ENCODE measurements at places on chromosomes 6 and 20.
A peak's percentile ranks its signal among the peaks of the same experiment; 100 is the strongest.

- H3K27me3 ChIP-seq: peaks cover 11% of the 10 kb centered on the region
- no peaks in the 10 kb centered on the region for H3K4me1 ChIP-seq
- H3K27ac ChIP-seq: no peak overlapping the region
- H3K36me3 ChIP-seq: no peaks in the 10 kb centered on the region
Measured at GRCh38 chr20:46226602-46227001, 81.7 kb downstream of the CDH22 start.

GRCh38 chr6:126530775-126531174 is 190.9 kb downstream of the CENPW start:
- no peak overlapping the region for H3K27ac ChIP-seq
- no peaks in the 10 kb centered on the region for H3K4me1 ChIP-seq
- DNase-seq: no peak
- no peaks in the 10 kb centered on the region for H3K36me3 ChIP-seq
- no peaks in the 10 kb centered on the region for H3K27me3 ChIP-seq
- H3K4me3 ChIP-seq: no peak overlapping the region

GRCh38 chr6:106882601-106883518 is 91.7 kb downstream of the CD24 start:
- no peaks in the 10 kb centered on the region for H3K36me3 ChIP-seq
- peaks cover 7% of the 10 kb centered on the region for H3K4me1 ChIP-seq
- H3K27ac ChIP-seq: no peak overlapping the region

GRCh38 chr6:52976149-52976548 is 18.9 kb downstream of the GSTA4 start:
- H3K36me3 ChIP-seq: no peaks in the 10 kb centered on the region
- H3K4me3 ChIP-seq: no peak overlapping the region
- DNase-seq: no peak

DNA sequence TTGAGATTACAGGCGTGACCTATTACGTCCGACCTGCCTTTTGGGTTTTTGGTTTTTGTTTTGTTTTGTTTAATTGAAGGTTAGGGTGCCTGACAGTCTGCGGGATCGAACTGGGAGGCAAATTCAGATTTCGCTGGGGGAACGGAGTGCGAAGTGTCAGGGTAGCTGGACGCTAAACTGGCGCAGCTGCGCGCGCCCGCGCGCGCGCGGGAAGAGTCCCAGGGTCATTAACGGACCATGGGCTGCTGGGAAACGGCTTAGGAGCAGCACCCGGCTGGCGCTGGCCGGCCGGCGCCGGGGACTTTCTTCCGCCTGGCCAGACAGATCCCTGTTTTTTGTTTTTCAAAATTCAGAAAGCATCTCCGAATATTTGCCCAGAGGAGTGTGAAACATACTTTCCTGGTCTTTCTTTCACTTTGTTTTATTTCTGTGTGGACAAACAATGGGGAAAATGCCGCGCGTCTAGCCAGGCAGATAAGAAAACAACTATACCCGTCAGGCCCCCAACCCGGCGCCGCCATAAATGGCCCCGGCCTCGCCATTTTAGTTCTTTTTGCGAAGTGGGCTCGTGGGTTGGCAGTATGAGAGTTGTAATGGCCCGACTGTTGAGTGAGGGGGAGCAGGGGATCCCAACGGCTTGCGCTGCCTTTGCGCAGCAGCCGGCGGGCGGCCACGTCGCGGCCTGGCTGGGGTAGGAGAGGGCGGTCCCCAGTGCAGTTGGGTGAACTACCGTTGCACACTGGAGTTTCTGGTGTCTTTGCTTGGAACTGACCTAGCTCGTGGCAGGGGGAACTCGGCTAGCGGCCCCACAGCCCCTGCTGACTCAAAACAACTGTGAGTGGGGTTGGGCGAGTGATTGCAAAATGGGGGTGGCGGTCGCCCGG is 7.1 kb downstream of the HSPA1B start:
- H3K36me3 ChIP-seq: peaks cover 30% of the 10 kb centered on the region
- DNase-seq: peak; percentile 96
- peaks cover 18% of the 10 kb centered on the region for H3K4me1 ChIP-seq
- peak overlapping the region; percentile 86 for H3K4me3 ChIP-seq

All from lung (tissue), 17 donors.